Kidney epithelial cell (primary cell): ENCODE measurements at places on chromosomes 3 and 15.

DNA sequence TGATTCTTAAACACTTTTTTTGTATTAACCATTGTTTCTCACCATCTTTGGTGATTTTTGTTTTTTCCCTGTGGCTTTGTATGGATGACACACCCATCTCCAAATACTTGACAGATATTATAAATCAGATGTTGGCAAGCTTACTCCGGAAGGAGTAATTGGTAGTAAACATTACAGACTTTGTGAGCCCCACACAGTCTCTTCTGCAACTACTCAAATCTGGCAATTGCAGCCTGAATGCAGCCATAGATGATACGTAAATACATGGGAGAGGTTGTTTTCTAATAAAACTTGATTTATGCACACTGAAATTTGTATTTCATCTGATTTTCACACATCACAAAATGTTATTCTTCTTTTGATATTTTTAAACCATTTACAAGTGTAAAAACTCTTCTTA is 331.5 kb downstream of the ARPP21 start:
- DNase-seq, result no peak

GRCh38 chr3:151410891-151411559 is 26.5 kb upstream of the P2RY12 start:
- no peak for DNase-seq

- DNase-seq, result no peak
These were observed 236.8 kb downstream of the LRRN1 start for GRCh38 chr3:4036046-4036445.

DNA sequence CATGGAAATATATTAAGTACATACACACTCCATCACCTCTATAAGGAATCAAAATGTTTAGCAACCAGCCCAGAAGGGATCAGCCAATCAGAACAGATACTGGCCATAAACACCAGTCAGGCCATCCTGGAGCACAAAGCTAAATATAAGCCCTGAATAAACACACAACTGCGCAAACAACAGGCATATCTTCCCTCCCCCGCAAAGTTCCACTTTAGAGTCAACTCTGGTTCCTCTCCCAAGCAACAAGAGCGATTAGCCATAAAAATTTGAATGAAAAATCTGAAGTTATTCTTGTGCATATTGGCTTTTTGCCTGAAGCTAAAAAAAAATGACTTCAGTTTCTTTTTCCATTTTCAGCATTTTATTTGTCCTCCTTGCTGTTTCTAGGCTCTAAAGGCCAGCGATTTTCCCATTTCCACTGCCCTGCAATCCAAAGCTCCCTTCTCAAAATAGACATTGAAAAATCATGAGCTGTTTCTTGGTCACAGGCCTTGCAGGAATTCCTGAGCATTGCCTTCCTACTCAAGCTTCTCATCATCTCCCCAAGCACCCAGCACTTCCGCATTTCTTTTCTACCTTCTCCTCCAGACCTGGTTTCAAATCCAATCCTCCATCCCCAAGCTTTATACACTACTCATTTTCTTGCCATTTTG is 247.9 kb downstream of the ZMAT3 start:
- no peak for DNase-seq

DNA sequence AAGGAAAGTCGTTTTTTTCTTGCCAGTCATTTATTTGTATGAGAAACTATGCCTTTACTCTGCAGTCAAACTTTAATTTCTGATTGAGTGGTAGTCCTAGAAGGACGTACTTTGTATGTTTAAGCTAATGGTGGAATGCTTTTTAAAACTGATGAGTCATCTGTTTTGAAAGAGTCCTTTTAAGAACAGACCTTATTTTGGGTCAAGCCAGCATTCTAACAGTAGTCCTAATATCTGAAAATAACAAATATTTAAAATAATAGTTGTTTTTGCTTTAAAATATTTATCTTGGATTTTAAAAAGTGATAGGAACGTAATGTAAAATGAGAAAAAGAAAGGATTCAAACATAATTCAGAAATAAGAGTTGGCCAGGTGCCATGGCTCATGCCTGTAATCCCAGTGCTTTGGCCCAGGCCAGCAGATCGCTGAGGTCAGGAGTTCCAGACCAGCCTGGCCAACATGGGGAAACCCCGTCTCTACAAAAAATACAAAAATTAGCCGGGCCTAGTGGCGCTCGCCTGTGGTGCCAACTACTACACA is 1.3 kb upstream of the LRRC58 start:
- DNase-seq, result no peak

DNA sequence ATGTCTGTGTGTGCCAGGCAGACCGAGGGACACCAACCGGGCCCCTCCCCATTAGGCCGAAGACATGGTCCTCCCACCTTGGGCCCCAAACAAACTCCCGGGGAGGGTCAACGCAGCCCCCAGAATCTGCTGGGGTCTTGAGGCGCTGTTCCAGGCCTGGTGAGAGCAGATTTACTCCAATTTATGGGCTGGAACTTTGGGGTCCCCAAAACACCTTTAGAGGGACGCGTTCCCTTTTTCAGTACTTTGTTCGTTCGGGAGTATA is 2.4 kb downstream of the GATA2 start:
- no peak for DNase-seq

- no peak for DNase-seq
These were observed 94.3 kb downstream of the UACA start for GRCh38 chr15:70669006-70669602.

DNA sequence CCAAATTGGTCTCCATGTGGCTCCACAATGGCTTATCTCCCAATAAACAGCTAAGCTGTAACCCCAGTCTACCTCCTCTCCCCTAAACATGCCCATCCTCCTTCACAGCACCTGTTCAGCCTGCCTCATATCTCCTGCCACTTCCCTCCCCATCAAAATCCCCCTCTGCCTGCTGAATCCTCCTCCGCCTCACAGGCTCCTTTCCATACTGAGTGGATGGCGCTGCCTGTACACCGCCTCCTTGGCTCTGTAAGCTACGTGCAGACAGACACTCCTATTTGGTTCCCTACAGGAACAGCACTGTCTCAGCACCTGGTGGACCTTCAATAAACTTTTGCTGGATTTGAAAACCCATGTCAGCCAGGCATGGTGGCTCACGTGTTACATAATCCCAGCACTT is 53.7 kb downstream of the ADCY5 start:
- no peak for DNase-seq

- no peak for DNase-seq
These were observed 49.1 kb downstream of the PXYLP1 start for GRCh38 chr3:141280690-141281089.

GRCh38 chr3:4831580-4831950 is 147.7 kb upstream of the BHLHE40 start:
- no peak for DNase-seq

DNA sequence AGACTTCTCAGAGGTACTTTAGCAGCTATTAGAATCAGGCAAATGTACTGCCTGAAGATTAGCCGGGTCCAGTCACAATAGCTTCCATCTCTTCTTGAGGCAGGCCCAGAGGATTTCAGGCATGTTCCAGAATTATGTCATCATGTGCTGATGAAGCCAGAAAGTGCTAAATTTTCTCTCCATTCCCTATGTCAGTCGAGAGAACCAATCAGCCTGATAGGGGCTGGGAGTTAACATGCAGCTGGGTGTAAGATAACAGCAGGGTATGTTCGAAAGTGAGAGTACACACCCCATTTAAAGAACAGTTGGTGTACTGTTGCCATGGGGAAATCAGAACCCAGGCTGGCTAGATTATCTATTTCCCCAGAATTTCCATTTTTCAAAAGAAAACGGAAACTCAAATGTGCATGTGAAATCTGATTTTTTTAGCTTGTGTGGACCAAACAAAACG is 48.7 kb downstream of the MYH15 start:
- no peak for DNase-seq

- DNase-seq, result no peak
These were observed 75.8 kb downstream of the RORA start for GRCh38 chr15:61153291-61153690.

DNA sequence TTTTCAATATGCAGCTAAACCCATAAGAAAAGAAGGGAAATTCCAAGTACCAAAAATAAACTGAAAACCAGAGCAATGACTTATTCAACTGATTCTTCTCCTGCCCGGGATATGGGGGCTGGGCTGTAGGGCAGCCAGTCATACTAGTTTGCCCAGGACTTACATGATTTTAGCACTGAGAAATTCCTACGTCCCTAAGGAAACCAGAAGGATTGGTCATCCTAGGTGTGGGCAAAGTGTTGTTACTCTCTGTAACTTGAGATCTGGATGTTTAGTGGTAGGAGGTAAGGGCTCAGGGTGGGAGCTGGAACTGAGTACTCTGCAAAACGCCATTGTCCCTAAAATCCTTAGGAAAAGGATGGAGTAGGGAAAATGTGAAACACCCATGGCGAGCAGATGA is 1.2 kb upstream of the DAZL start:
- no peak for DNase-seq

- DNase-seq, result no peak
These were observed 93.2 kb downstream of the SLCO3A1 start for GRCh38 chr15:91946581-91947292.

GRCh38 chr3:16419640-16420241 is 93.8 kb downstream of the RFTN1 start:
- no peak for DNase-seq

GRCh38 chr3:18886331-18886730 is 262.0 kb upstream of the KCNH8 start:
- DNase-seq, result no peak
